Activated CD4-positive, alpha-beta T cell treated with anti-CD3 and anti-CD28 coated beads, Interleukin-2, amount 10 ng/mL, durations not matched to agents 7 days and 5 days (primary cell): ENCODE measurements at places on chromosomes 11 and 22.

- H3K27ac ChIP-seq = no peak overlapping the region
- DNase-seq = no peak
- no peaks in the 10 kb centered on the region for H3K27me3 ChIP-seq
These were observed 12.3 kb downstream of the IFT27 start for GRCh38 chr22:36763576-36763975.

DNA sequence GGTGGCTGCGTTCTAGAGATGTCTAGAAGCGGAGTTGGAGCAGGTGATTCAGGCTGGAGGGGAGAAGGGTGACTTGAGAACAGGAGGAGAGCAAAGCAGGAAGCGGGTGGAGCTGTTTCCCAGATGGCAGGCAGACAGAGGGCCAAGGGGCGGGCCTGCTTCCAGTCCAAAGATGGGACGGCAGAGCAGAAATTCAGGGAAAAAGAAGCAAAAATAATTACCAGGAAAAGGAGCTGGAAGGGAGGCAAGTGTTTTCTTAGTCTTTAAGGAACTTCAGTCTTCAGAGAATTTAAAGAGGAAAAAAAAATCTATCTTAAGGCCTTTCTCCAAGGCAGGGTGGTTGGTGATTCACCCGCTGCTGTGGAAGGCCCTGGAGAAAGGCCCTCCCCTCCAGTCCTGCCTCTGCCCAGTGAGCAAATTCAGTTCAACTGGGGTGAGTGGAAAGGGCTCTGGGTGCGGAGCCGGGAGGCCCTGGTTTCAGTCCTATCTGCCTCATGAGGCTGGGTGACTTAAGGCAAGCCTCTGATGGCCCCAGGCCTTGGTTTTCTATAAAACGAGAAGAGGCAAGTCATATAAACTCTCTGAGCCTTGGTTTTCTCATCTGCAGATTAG, 4.5 kb upstream of the CREB3L1 start:
- peaks cover 23% of the 10 kb centered on the region for H3K27me3 ChIP-seq
- no peaks in the 10 kb centered on the region for H3K36me3 ChIP-seq
- no peak overlapping the region for H3K4me3 ChIP-seq

DNA sequence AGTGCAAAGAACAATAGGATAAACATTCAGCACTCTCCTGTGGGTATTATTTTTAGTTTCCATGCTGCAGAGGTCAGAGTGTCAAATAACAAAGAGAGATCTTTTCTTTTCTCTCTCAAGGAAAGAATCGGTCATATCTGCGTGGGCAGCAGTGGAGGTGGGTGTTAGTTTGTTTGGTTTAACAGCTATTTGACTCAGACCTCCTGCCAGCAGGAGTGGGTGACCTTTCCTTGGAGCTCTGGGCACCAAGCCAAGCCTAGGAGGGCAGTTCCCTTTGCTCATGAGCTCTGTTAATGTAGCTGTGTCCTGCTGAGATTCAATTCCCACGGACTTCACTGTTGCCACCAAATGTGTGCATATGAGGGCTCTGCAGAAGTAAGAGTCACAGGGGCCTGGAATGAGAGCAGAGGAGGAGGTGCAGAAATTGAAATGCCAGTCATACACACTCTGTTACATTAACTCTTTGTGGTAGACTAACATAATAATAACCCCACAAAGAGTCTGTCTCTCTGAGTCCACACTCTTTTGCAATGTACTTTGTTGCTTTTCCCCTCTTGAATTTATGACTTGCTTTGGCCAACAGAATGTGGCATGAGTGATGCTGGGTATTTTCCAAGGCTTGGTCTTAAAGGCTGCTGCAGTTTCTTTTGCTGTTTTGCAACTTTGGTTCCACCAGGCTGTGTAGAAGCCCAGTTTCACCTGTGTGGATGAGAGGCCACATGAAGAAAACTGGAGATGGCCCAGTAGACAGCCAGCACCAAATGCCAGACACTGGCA, 76.0 kb upstream of the GRK3 start:
- peaks cover 5% of the 10 kb centered on the region for H3K27me3 ChIP-seq
- no peak overlapping the region for H3K27ac ChIP-seq
- peaks cover 4% of the 10 kb centered on the region for H3K36me3 ChIP-seq

- DNase-seq = peak; percentile 33
- no peaks in the 10 kb centered on the region for H3K27me3 ChIP-seq
- H3K27ac ChIP-seq = peak overlapping the region; percentile 88
These were observed 117.1 kb downstream of the MRTFA start for GRCh38 chr22:40519284-40519947.

DNA sequence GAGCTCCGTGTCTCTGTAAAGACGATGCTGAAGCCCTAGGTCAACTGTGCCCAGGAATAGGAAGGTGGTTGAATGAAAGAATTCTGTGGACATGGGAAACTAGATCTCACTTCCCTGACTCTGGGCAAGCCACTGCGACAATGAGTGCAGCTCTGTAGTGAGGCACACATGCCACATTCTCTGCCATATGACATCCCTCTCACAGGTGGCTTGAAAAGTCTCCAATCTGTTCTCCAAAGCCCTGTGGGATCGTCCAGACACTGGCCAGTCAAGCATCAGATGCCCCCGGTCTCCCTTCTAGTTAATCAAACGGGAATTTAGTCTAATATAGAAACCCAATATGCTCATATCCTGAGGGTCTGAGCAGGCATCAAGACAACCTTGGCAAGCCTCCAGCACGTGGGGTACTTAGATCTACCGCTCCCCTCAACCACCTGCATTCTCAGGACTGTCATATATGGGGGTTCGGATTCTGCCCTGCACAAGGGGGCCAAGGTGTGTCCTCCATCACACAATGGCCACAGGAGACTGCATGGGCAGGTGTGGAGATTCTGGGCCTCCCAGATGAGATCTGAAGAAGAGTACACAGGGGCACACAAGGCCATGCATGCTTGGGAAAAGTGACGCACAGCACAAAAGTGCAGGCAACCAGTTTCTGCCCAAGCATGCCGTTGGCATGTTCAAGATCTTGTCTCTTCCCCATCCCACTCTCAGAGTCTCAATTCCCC, 11.9 kb downstream of the DKK3 start:
- DNase-seq = no peak
- no peak overlapping the region for H3K27ac ChIP-seq
- H3K4me3 ChIP-seq = no peak overlapping the region
- H3K27me3 ChIP-seq = peaks cover 16% of the 10 kb centered on the region
- H3K4me1 ChIP-seq = peaks cover 17% of the 10 kb centered on the region
- H3K36me3 ChIP-seq = no peaks in the 10 kb centered on the region

DNA sequence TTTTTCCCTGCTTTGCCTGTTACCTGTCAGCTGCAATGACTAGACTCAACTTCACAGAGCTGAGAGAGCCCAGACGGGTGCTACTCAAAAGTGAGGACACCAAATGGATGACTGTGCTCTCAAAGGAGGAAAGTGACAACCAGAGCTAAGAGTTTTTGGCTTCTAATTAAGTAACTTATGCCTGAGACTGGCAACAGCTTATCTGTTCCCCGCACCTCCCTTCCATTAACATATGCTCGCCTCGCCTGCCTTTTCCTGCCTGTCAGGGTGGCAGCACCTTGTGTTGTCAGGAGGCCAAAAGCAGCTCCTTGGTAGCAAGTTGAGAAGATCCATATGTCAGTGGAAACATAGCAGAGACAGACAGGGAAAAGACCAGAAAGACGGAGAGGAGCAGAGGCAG, 573.9 kb upstream of the KIRREL3 start:
- H3K36me3 ChIP-seq = no peaks in the 10 kb centered on the region
- H3K27ac ChIP-seq = no peak overlapping the region
- H3K4me3 ChIP-seq = no peak overlapping the region
- H3K27me3 ChIP-seq = no peaks in the 10 kb centered on the region

GRCh38 chr11:12803086-12803826, 129.0 kb downstream of the TEAD1 start:
- H3K27me3 ChIP-seq = peaks cover 54% of the 10 kb centered on the region
- H3K36me3 ChIP-seq = no peaks in the 10 kb centered on the region
- no peak for DNase-seq
- no peak overlapping the region for H3K27ac ChIP-seq
- no peak overlapping the region for H3K4me3 ChIP-seq

GRCh38 chr11:9765320-9766101, 101.6 kb downstream of the SWAP70 start:
- H3K27ac ChIP-seq = no peak overlapping the region
- no peak for DNase-seq
- no peaks in the 10 kb centered on the region for H3K4me1 ChIP-seq
- H3K27me3 ChIP-seq = no peaks in the 10 kb centered on the region
- H3K4me3 ChIP-seq = no peak overlapping the region
